ENCODE measurements at places on chromosomes 5 and 9.
A peak's percentile ranks its signal among the peaks of the same experiment; 100 is the strongest.

GRCh38 chr5:136087961-136088871 is 44.4 kb upstream of the SMAD5 start:
- no peak for DNase-seq

GRCh38 chr9:70257502-70257901 is 1.3 kb upstream of the SMC5 start:
- DNase-seq = no peak

DNA sequence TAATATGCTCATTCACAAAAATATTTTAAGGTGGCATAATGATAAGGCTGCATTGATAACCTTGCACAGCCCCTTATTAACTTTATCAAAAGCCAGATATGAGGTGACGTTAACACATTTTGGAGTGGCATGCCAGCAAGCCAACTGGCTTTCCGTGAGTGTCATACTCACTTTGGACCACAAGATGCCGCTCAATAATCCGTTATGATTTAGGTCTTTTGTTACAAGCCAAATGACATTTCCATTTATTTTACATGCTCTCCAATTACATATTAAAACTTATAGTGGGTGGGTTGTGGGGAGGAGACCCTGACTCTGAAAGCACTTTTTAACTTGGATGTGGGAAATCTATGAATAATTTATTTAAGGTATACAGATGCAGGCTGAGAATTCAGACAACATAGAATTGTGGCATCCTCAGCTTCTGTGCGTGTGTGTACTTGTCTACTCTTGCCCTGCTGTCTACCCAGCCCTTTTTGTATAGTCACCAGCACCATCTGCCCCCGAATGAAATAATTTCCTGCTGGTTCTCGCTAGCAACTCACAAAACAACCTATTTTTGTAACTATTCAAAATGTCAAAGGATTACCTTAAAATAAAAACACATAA is 305.1 kb downstream of the PSAT1 start:
- peak; percentile 22 for DNase-seq

- no peak for DNase-seq
Observed at GRCh38 chr5:175124251-175124813, 319.6 kb downstream of the DRD1 start.

GRCh38 chr5:150836703-150837102 is 9.6 kb upstream of the IRGM start:
- DNase-seq = no peak

DNA sequence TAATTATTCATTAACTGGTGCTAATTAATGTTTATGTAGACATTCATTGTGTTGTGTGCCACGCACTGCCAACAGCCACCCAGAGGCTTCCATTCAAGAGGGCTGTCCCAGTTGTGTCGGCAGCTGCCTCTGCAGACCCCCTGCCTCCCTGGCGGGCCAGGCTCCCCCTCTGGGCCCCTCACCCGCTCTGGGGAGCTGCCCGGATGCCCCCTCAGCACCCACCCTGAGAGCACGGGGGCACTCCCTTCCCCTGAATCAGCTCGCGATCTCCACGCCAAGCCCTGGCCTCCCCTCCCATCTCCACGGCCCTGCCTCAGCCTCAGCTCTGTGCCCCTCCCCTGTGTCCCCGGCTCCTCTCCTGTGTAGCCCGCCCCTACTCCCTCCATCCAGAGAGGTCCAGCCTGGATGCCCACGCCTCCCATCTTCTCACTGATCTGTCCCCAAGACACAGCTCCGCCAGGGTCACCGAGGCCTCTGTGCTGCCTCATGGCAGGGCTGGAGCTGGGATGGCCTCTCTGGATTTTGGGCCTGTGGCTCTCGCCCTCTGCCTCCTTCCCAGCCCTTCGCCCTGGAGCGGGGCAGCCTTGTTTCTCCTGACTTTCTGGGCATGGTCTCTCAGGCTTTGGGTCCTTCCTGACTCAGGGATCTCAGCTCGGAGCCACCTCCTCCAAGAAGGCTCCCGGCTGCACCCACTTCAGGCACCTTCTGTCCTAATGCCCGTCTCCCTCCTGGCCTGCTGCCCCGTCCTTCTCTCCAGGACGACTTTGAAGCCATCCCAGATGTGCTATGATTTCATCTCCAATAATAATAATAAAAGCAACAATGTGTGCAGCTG is 16.0 kb upstream of the SLC9A3 start:
- no peak for DNase-seq

Data from stimulated activated CD4-positive, alpha-beta T cell treated with anti-CD3 and anti-CD28 coated beads, Interleukin-15, amount 100 ng/mL, for 24 hours (primary cell).